NCI-H774 (cell line): ENCODE measurements at places on chromosomes 1 and 21.
A peak's percentile ranks its signal among the peaks of the same experiment; 100 is the strongest.

DNA sequence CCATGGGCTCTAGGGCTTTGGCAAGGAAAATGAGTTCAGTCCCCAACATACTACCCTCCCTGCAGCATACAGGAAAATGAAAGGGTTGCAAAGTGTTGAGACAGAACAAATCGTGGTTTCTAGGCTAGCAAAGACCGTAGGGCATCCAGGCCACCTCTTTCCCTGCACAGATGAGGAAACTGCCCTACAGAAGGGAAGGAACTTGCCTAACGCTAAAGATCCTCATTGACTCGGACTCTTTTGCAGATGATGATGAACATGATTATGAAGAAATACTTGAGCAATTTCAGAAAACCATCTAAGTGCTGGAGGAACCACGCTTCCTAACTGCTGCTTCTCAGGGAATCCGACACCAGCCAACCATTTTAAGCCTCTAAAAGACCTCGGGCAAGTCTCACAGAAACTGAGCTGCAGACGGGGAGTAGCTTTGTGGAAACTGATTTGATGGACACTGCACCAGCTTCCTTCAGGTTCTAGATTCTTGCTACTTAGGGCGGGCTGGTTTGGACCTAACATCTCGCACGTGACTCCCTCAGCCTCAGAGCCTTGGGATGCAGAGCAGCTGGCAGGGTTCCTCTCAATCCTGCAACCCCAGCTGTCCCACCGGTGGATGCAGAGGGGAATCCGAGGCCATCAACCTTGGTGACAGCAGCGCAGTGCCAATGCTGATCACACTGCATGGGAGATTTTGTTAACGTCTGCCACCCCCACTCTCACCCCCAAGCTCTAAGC is 13.4 kb downstream of the THEMIS2 start:
- DNase-seq: no peak

GRCh38 chr21:41170859-41171609 is 3.1 kb downstream of the BACE2 start:
- DNase-seq: no peak

- no peak for DNase-seq
Measured at GRCh38 chr1:245704341-245704740, 549.6 kb downstream of the KIF26B start.

GRCh38 chr1:24964811-24965570 is 34.9 kb upstream of the RUNX3 start:
- DNase-seq: no peak

DNA sequence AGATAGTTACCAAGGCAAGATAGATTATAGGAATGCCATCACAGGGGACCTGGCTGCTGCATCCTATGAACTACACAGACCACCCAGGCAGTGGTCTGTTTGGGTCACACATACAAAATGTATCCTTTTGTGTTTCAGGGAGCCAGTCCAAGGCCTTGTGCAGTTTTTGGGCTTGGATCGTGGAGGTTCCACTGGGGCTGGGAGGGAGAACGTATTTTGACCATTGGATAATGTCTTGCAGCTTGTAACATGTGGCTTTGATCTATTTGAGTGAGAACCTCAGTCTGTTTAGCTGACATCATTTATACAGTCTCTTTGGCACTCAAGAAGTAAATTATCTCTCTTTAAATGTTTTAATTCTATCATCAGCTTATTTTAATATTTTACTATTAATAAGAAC is 147.3 kb downstream of the DUSP10 start:
- DNase-seq: no peak

DNA sequence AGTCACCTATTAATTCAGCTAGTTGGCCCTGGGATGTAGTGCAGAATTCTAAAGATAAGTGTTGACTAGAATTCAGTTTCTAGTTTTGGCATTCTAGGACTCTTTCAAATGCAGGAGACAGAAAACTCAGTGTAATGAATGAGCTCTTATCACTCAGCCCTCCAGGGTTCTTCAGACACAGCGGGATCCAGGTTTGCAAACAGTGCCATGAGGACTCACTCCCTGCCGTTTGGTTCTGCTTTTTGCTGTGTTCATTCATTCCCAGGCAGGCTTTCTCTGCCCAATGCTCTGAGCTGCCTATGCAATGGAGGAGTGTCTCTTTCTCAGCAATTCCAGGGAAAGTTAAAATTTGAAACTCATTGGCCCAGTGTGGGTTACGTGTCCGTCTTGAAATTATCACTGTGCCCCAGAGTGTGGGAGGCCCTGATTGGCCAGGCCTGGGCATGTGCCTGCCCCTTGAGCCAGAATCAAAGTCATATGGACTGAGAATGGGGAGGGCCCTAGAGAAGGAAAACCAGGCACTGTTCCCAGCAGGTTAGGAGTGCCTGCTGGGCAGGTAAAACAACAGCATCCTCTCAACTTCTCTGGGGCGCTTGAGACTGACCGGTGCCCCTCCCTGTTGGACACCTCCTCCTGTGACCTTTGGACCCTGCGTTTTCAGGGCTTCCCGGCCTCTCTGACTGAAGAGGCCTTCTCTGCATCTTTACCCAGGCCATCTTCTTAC is 43.4 kb downstream of the TMEM51 start:
- no peak for DNase-seq

- DNase-seq: no peak
Measured at GRCh38 chr1:36835696-36836095, 198.6 kb downstream of the GRIK3 start.

DNA sequence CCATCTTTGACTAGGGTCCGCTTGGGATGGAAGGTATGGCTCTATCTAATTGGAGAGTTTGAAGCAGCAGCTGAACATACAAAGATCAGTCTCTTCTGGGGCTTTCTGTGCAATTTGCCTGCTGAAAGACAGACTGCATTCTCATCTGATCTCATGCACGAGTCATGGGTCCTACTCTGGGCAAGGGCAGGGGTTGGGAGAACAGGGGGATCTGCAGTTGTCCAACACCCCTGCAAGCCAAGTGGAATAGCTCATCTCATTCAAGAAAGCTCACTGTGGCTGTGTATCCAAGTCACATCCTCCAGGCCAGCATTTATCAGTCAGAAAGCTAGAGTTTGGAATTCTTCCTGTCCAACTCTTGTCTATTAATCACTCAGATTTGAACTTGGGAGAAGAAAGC is 177.2 kb upstream of the C8B start:
- no peak for DNase-seq

DNA sequence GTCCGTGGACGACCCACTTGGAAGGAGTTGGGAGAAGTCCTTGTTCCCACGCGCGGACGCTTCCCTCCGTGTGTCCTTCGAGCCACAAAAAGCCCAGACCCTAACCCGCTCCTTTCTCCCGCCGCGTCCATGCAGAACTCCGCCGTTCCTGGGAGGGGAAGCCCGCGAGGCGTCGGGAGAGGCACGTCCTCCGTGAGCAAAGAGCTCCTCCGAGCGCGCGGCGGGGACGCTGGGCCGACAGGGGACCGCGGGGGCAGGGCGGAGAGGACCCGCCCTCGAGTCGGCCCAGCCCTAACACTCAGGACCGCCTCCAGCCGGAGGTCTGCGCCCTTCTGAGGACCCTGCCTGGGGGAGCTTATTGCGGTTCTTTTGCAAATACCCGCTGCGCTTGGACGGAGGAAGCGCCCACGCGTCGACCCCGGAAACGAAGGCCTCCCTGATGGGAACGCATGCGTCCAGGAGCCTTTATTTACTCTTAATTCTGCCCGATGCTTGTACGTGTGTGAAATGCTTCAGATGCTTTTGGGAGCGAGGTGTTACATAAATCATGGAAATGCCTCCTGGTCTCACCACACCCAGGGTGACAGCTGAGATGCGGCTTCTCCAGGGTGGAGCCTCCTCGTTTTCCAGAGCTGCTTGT is 32.4 kb downstream of the PRMT2 start:
- DNase-seq: no peak

DNA sequence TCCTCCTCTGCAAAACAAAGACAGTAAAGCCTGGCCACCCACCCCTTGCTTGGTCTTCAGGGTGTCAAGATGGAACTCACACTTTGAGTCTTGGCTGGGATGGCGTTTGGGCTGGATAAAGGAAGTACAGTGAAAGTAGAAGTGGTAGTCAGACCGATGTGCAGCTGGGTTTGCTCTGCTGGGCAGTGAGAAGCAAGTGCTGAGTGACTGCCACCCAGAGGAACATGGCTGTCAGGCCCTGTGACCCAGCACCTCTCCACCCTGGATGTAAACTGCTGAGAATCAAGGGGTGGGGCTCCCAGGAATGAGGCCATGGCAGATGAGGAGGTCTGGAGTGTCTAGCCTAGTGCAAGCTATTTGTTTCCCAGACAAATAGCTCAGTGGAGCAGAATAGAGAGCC is 51.2 kb downstream of the POFUT2 start:
- no peak for DNase-seq

DNA sequence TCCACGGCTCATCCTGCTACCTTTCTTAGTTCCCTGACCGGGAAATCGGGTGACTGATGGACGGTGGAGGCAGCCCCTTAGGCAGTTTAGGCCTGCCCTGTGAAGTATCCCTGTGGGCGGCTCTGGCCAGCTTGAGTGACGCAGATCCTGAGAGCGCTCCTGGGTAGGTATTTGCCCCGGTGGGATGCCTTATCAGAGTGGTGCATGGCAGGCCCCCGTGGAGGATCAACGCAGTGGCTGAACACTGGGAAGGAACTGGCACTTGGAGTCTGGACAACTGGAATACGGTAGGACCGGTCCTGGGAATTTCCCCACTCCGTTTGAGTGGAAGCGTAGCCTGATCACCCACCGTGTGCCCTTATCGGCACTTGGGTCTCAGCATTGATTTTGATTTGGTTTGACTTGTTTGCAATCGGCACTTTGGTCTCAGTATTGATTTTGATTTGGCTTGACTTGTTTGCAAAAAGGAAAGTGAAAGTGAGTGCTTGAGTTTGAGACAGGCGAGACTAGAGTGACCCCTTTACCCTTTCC is 15.2 kb downstream of the PLA2G2F start:
- DNase-seq: no peak

DNA sequence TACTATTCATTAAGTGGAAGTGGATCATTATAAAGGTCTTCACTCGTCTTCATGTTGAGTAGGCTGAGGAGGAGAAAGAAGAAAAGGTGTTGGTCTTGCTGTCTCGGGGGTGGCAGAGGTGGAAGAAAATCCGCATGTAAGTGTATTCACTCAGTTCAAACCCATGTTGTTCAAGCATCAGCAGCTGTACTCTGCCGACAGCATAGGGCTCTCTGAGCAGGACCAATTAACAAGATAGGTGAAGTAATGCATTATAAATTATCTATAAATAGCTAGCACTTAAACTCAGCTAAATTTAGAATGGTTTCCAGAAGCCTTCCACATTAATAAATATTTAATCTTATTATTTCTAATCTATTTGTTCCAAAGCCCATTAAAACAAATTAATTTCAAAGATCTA is 116.8 kb downstream of the RGS2 start:
- no peak for DNase-seq

GRCh38 chr1:226978432-226979114 is 38.5 kb downstream of the COQ8A start:
- no peak for DNase-seq

- DNase-seq: no peak
Measured at GRCh38 chr1:41023279-41023990, 1.9 kb upstream of the SLFNL1 start.

DNA sequence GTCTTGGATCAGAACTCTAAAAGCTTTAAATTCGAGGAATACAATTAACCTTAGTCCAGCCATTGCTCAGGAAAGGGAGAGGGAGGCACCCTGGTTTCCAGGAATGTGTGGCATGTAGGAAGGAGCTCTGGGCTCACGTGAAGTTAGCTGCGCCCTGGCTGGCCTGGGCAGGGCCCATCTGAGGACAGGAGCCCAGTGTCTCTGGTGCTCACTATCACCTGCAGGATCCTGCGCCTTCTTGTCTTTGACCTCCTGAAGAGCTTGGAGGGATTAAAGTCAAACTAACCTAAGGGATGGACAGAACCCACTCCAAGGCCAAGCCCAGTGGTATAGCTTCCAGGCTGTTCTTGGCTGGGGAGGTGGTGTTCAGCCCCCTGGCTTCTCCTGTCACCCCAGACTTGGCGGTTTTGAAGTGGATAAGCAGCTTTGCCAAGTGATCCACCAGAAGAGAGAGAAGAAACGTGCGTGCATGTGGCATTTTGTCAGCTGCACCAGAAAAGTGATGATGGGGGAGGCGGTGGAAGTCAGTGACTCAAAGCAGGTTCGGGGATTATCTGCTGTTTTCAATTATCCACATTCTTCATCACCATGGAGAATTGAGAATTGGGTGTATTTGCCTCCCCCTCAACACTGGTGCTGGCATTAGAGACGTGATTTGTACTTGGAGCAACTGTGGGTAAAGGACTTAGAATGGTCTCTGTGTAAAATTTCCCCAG is 11.9 kb upstream of the KCNN3 start:
- no peak for DNase-seq

DNA sequence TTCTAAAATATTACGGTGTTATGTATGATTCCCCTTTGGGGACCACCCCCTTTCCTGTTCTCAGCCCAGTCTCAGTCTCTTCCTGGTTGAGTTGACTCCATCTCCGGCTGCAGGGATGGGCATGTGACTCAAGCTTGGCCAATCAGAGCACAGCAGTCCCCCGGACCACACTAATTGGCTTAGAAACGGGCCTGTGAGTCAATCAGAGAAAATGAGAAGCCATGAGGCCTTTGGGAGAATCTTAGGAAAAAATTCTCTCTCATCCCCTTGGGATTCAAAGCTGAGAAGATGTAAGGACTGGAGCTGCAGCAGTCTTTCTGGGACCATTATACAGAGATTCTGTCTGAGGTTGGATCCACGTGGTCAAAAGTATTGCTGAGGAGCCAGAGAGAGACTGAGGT is 10.7 kb upstream of the FHAD1 start:
- no peak for DNase-seq

- DNase-seq: no peak
Measured at GRCh38 chr1:96538883-96539282, 182.7 kb upstream of the PTBP2 start.

DNA sequence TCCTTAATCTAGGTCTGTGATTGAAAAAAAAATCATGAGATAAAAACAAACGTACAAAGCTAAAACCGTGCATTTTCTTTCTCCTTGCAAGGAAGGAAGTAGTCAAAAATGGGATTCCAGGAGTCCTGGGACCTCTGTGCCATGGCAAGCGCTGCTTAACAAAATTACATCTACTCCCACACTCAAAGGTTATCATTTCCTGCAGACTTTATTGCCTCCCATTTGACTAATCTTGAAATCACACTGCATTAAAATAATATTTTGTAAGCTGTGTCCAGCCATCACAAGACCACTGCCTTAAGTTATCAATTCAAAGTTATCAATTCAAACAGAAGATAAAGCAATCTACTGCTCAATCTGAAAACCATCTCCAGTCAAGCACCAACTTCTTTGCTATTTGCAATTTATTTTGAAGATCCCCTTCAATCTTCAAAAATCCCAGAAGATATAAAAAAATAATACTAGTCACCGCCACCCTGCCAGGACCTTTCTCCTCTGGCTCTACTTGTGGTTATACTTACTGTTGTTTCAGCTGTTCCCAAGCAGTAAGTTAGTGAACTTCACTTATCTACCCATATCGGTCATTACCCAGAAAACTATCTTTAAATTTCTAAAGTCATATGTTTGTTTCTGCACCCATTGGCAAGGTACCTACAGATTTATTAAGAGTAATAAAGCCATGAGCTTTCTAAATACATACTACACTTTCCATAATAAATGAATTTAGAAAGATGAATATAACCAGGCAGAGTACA is 38.1 kb upstream of the RAP1GAP start:
- no peak for DNase-seq

GRCh38 chr1:24344090-24344742 is 25.1 kb downstream of the GRHL3 start:
- no peak for DNase-seq

- peak; percentile 86 for DNase-seq
Measured at GRCh38 chr1:54944610-54945392, 35.6 kb upstream of the TMEM61 start.
